Karpas-422 (cell line): ENCODE measurements at places on chromosomes 5 and 9.

- no peak for DNase-seq
These were observed 12.0 kb upstream of the TGFBR1 start for GRCh38 chr9:99092643-99093491.

DNA sequence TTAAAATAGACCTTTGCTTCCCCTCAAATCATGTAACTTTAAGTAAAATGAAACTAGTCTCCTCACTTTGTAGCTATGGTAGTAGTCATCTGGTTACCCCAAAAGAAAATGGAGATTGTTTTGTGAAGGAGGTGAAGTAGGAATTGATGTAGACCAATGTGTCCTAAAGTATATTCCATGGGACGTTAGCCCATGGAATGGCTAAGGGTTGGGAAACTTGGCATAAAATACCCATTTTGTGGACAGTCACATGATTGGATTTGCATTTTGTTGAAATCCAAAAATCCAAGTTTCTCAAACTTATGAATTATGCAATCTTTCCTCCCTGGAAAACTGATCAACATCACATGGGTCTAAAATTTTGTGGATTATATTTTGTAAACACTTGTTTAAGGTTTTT, 290.6 kb downstream of the OSTF1 start:
- no peak for DNase-seq

GRCh38 chr5:83485842-83486241, 14.3 kb downstream of the VCAN start:
- DNase-seq = no peak

- DNase-seq = peak; percentile 91
These were observed 90.2 kb downstream of the HACD4 start for GRCh38 chr9:20941174-20941690.

DNA sequence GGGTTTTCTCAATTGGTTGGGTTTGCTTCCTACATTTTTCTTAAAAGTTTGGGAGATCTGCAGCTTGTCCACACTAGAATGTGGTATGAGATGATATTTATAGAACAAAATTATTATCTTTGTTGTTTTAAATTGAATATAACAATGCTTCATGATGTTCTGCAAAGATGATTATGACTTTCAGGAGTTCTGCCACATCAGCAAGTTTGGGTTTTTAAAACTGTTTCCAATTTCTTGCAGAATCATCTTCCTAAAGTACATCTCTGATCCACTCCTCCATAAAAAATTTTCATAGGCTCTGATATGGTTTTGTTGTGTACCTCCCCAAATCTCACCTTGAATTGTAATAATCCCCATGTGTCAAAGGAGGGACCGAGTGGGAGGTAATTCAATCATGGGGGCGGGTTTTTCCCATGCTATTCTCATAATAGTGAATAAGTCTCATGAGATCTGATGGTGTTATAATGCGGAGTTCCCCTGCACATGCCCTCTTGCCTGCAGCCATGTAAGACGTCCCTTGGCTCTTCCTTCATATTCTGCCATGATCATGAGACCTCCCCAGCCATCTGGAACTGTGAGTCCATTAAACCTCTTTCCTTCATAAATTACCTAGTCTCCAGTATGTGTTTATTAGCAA, 119.1 kb upstream of the PTGER4 start:
- no peak for DNase-seq

DNA sequence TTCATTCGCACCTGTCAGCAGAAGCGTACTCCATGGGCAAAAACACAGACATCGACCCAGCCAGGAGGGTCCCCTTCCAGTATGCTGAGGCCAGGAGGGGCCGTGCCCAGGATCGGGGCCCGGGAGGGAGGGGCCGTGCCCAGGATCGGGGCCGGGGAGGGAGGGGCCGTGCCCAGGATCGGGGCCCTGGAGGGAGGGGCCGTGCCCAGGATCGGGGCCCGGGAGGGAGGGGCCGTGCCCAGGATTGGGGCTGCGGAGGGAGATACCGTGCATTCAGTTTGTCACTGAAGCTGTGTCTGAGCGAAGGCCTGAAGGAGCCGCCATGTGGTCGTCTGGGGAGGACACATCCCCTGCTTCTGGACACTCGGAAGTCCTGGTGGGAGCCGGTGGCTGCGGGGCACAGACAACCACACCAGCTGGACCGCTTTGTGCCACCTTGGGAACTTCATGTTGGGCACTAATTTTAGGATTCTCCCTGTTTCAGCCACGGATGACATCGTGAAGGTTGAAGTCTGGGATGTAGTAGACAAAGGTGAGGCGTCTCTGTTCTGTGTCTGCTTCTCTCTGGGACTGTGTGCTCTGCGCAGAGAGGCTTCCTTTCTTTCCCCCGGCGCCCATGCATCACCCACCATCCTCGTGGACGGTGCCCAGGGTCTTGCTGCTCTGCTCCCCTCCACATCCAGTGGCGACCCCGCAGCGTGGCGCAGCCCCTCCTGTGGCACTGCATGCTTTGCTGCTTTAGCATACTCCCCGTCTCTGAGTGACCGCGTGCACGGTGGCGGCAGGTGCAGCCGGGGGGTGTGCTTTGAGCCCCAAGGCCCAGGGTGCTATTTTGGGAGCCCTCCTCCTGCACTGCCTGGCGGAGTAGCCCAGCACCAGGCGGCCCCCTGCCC, 16.7 kb upstream of the AJM1 start:
- DNase-seq = no peak

DNA sequence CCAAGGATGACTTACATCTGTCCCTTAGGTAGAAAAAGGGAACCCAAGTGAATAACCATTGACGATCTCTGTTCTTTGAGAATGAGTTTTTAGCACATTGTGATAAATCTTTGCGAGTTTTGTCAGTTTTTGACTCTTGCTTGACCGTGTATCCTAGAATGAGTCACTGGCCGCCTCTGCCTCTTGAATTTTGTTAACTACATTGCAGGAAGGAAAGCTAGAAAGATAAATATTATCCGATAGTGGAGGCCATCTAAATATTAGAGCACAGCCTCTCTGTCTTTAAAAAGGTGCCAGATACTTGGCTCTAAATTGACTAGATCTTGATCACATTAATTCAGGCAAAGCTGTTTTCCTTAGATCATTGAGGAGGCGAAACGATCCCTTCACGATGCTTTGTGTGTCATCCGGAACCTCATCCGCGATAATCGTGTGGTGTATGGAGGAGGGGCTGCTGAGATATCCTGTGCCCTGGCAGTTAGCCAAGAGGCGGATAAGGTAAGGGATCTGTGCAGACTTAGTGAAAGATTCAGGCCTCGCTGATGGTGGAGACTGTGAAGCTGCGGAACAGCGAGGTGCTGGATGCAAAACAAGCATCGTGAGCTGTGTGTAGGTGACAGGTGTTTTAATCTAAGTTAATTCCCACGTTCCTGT, 12.2 kb downstream of the CCT5 start:
- no peak for DNase-seq

DNA sequence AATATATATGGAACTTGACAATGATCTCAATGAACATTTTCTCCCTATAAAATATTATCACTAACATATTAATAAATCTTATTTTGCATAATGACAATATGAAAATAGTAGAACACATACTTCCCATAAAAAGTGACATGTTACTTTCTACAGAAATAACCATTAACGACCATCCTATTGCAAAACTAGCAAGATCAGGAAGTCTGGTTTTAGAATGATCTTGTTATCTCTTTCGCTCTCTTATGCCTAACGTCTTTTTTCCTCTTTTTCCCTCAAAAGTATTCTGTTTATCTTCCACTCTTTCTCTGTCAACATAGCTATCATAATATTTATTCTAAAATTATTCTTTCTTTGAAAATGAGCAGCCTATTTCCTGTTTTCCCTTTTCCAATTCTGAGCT, 21.6 kb upstream of the C5orf46 start:
- DNase-seq = no peak

DNA sequence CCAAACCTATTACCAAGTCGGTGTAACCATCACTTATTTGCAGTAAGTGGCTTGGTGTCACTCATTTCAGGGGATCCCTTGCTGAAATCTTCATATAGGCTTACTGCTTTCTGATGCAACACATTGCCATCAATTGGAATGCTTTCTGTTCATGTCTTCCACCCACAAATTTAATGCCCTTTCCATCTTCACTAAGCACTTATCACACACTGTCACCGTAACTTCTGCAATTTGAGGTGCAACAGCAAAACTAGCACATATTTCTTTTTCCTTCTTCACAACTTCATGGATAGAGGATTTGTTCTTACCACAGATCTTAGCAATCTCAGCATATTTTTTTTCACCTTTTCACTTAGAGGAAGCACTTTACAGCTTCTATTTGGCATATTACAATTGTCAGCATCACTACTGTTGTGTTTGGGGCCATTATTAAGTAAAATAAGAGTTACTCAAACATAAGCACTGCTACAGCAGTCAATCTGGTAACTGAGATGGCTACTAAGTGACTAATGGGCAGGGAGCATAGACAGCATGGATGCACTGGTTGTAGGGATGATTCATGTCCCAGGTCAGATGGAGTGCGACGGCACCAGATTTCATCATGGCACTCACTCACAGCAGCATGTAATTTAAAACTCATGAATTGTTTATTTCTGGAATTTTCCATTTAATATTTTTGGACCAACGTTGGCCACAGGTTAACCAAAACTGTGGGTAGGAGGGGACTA, 70.1 kb downstream of the PIP5K1B start:
- DNase-seq = no peak

DNA sequence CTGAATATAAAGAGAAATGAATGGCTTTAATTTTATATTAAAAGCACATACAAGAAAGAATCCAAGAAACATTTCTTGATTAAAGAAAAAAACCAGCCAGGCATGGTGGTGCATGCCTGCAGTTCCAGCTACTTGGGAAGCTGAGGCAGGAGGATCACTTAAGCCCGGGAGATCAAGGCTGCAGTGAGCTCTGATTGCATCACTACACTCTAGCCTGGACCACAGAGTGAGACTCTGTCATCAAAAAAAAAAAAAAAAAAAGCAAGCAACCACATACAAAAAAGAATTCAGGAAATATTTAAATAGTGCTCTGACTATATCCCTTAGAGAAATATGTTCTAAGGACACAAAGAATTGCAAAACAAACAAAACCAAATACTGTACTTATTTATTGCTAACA, 2.5 kb upstream of the PLAC8L1 start:
- no peak for DNase-seq

- no peak for DNase-seq
These were observed 81.9 kb downstream of the MARCHF3 start for GRCh38 chr5:126948453-126948852.

DNA sequence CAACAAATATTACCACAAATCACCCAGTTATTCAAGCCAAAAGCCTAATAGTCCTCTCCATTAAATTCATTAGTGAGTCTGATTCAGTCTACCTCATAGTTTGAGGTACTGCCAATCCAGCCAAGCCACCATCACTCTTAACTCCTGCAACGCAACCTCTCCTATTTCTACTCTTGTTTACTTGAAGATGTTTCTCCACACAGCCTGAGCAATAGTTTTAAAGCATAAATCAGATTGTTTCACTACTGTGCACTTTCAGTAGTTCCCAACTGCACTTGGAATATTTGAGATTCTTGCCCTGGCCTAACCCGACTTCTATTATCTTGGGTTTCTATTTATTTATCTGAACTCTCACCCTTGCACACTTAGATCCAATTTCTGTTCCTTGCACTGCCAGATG, 85.5 kb downstream of the YIPF5 start:
- no peak for DNase-seq

GRCh38 chr9:86175743-86176456, 76.5 kb upstream of the GOLM1 start:
- no peak for DNase-seq

DNA sequence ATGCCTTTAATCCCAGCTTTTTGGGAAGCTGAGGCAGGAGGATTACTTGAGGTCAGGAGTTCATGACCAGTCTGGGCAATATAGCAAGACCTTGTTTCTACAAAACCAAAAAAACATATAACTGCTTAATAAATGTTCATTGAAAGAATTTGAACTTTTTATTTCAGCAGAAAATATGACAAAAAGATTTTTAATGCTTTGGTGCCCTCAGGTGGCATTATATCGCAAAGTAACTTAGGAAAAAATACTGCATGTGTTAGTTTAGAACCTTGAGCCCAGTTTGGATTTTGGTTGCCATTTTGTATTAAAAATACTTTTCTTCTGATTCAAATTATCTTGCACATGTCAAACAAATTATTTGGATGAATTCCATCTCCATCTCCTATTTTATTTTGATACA, 103.2 kb downstream of the GPBP1 start:
- peak; percentile 73 for DNase-seq

GRCh38 chr5:149371296-149371962, 7.7 kb downstream of the IL17B start:
- DNase-seq = peak; percentile 87

DNA sequence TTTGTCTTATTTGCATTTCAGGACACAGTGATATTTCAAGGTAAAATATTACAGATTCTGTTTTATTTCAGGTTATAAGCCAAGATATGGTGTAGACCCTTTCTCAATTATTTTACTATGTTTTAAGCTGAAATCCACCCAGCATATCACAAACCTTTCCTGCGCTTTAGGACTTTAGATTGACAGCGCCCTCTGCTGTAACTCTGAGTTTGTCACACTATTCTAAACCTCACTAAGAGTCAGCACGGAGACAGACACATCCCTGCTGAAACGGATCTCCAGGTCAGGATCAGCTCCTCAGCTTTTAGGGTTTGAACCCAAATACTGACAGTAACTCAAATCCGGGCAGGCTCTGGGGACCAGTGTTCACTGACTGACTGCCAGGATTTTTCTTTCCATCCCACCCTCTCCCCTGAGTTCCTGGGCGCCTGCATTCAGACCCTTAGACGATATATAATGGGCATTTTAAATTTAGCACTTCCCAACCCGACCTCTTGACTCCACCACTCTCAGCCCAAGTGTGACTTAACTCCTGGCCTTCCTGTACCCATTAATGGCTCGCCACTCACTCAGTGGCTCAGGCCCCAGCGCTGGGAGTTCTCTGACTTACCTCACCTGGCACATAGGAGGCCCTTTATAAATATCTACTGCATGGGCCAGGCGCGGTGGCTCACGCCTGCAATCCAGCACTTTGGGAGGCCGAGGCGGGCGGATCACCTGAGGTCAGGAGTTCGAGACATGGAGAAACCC, 33.5 kb downstream of the TLX3 start:
- peak; percentile 84 for DNase-seq

DNA sequence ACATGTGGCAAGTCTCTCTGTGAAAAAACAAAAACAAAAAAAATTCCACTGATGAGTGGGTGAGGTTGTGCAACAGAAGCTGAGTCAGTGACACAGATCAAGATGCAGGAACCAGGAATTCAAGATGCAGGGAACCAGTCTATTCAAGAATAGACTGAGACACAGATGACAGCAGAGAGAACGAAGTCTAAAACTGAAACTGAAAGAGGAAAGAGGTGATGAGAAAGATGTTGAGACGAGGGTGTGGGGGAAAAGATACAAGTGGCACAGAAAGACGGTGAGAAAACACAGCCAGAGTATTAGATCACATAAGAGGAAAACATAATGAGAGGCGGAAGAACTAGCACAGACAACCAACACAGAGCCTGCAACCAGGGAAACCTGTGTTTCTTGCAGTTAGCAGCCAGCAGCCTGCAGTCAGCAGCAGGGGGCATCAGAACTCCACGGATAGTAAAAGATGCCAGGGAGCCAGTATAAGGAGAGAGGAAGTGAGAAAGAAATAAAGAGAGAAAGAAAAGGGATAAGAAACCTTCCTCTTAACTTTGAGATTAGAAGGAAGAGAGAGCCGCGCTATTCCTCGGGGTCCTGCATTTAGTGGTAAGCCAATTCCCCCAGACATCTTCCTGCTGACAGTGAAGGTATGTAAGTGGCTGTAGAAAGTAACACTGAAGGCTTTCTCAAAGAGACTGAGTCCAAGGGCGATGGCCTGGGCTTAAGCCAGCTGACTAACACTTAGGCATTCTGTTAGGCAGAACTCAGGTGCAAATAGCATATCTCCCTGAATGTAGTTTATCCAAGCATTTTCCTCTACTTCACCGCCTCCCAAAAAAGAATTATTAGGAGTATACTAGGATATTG, 79.0 kb downstream of the TLR4 start:
- peak; percentile 87 for DNase-seq

- no peak for DNase-seq
These were observed 663.2 kb upstream of the RGMB start for GRCh38 chr5:98110282-98110691.
